ENCODE measurements at places on chromosomes 2 and 18.

GRCh38 chr2:47272031-47272864 lies 117.1 kb upstream of the STPG4 start:
- peak; percentile 73 for DNase-seq

DNA sequence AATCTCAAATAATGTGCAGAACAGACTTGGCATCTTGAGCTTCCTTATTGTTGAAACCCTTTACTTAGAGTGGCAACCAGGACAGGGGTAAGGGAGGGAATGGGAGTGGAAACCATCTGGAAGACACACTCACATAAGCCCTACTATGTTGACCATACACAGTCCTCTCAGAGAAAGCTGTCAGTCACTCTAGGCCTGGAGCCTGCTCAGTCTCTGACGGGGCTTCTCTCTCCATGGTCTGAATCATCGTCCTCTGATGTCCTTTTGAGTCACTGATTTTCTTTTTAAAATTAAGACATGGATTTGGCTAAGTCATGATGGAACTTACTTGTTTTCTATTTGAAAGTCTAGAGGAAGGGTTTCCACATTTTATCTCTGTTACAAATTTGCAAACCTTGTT lies 74.0 kb downstream of the MYO1B start:
- no peak for DNase-seq

GRCh38 chr18:2536493-2536892 lies 34.8 kb downstream of the METTL4 start:
- no peak for DNase-seq

DNA sequence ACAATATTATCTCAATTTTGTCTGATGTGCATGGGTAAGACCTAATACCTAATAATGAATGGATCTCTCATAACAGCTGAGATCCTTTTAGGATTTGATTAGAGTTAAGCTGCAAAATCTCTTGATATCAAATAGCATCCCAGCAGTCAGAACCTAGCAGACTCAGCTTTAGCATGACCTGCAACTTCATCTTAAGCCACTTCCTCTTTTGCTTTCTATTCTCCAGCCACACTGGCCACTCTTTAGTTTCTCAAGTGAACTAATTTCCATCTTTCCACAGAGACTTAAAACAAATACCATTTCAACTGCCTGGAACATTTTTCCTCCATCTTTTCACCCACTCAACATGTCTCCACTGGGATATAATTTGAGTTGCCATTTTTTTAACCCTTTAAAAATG lies 1251.6 kb upstream of the ZEB2 start:
- no peak for DNase-seq
